Hematopoietic multipotent progenitor cell (in vitro differentiated cells): ENCODE measurements at places on chromosomes 2 and 18. TPM values are rescaled to one million over a fixed set of nuclear protein-coding genes. Genes with fewer than 3 reads are reported as not detected.

DNA sequence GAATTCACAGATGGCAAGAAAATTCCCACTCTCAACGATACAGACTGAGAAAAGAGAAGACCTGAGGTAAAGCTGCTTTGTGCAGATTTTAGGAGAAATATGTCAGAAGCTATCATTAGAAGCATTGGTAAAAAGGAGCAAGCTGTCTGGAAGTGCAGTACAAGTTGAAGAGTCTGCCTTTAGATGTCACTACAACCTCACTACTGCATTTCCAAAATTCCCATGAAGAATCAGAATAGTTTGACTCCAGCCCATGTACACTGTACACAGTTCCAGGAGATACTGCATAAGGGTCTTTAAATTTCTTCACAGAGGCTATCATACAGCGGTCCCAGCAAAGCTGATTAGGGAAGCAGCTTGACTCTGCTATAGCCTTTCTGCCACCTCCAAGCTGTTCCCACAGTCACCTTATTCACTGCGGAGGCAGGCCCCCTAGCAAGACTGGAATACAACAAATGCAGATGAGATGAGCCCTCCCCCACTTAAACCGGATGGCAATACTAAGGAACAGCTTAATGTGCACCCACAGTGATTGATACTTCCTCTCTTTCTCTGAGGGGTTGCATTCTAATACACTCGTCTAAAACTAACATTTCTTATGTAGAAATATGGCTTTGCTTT lies 527.4 kb downstream of the TMEM182 start:
- no peak for DNase-seq

The OSR1 gene
- under 0.01 TPM for total RNA-seq

DNA sequence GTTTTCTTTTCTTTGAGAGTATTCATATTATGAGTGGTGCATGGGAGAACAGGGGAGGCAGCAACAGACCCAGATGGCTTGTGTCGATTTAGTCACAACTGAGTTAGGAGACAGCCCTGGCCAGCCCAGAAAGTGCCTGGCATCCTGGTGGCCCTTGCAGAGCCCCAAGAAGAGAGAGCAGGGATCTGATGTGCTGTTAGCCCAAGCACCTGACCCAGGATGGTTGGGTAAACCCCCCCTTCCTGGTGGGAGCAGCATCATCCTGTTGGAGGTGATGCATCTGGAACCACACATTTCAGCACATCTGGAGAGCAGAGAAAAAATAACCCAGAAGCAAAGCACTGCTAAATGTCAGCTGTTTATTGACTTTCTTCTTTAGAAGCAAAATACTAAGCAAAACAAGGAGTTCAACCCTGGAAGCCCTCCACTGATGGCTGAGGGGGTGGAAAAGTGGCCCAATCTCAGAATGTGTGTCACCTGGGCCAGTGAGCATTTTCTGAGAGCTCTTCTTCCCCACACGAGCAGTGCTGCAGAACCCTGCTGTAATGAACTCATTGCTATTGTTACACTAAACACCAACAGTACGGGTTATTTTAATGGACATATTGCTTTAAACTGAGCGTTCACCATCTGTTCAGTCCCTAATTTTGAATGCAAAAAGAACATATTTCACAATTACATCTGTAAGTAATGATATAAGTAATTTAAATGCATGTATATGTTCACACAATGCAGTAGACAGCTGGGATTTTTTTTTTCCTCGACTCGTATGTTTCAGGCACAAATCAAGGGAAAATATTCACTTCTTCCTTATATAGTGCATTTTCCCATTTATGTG lies 100.6 kb upstream of the SMIM21 start:
- no peak for DNase-seq

GRCh38 chr2:237598468-237599208 lies 8.1 kb upstream of the RAB17 start:
- DNase-seq: no peak

The CHRNG gene
- not detected for total RNA-seq

- DNase-seq: no peak
Observed at GRCh38 chr2:18404708-18405107, 155.7 kb downstream of the RDH14 start.

The CHRND gene
- total RNA-seq: not detected
